ENCODE measurements at places on chromosomes 3 and 15.

DNA sequence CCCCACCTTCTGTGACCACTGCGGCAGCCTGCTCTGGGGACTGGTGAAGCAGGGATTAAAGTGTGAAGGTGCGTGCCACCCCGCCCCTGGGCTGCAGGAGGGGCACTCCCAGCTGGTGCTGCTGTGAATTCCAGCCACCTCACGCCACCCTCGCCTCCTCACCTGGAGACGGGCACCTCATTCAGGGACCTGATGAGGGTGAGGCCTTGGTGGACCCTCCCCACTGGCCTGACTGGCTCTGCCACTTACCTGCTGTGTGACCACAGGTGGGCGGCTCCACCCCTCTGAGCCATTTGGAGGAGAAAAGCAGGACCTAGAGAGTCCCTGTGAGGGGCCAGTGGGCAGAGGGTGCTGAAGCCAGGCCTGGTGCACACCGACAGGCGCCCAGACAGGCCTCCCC is 22.5 kb downstream of the PRKCD start:
- H3K27ac ChIP-seq = no peak overlapping the region
- DNase-seq = no peak
- no peaks in the 10 kb centered on the region for H3K27me3 ChIP-seq
- H3K36me3 ChIP-seq = peaks cover 6% of the 10 kb centered on the region
- H3K4me1 ChIP-seq = no peaks in the 10 kb centered on the region
- no peak overlapping the region for H3K4me3 ChIP-seq

DNA sequence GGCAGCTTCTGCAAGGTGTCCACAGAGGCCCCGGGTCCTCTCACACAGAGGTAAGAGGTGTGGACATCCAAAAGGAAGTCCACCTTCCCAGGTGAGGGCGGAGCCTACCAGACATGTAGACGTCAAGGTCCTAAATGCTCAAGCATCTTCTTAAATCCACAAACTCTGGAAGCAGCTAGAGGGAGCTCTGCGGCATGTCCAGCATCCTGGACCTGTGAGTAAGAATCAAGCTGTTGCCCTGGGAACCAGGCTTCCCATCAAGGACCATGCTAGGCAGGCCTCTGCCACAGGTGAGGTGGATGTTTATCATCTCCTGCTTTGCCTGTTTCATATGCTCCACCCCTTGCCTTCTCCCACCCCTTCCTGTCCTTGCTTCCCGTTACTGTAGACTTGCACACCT is 368.2 kb downstream of the GABRG3 start:
- H3K4me1 ChIP-seq = peaks cover 12% of the 10 kb centered on the region
- H3K27ac ChIP-seq = no peak overlapping the region
- no peak for DNase-seq
- no peaks in the 10 kb centered on the region for H3K36me3 ChIP-seq
- H3K4me3 ChIP-seq = no peak overlapping the region
- H3K27me3 ChIP-seq = peaks cover 2% of the 10 kb centered on the region

GRCh38 chr3:8851703-8852102 is 82.3 kb upstream of the OXTR start:
- H3K4me1 ChIP-seq = no peaks in the 10 kb centered on the region
- H3K36me3 ChIP-seq = no peaks in the 10 kb centered on the region

- H3K27me3 ChIP-seq = peaks cover 2% of the 10 kb centered on the region
- DNase-seq = no peak
- no peak overlapping the region for H3K27ac ChIP-seq
Measured at GRCh38 chr3:123749711-123750110, 134.4 kb downstream of the MYLK start.

DNA sequence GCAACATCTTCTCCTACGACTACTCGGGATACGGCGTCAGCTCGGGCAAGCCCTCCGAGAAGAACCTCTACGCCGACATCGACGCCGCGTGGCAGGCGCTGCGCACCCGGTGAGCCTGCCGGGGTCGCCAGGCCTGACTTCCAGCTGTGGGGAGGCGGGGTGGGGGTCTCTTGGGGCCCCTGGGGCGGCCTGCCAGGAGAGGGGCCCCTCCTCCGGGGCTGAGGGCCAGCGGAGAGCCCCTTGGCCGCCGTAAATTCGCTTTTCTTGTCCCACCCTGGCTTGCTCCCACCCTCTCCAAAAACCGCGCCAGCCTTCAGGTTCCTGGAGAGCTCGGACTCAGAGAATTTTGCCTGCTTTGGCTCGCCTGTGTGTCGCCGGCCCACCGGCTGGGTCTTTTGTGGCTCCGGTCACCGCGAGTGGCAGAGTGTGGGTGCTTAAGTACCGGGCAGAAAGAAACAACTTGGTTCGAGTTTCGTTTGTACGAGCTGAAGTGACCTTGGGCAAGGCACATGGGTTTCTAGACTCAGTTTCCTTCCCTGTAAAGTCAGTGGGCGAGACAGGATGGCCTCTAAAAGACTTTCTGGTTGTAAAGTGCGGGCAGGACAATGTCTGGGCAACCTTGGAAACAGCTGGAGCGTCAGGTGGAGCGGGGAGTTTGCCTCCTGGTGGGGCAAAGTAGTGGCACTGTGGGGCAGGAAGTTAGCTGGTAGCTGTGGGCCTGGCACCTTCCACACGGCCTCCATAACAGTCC is 976 bp downstream of the ABHD17C start:
- H3K27me3 ChIP-seq = peaks cover 12% of the 10 kb centered on the region
- H3K4me1 ChIP-seq = peaks cover 8% of the 10 kb centered on the region
- DNase-seq = no peak
- peak overlapping the region; percentile 62 for H3K27ac ChIP-seq
- no peaks in the 10 kb centered on the region for H3K36me3 ChIP-seq
- peak overlapping the region; percentile 94 for H3K4me3 ChIP-seq

- no peak overlapping the region for H3K4me3 ChIP-seq
- DNase-seq = no peak
- H3K4me1 ChIP-seq = no peaks in the 10 kb centered on the region
- H3K27ac ChIP-seq = no peak overlapping the region
- H3K36me3 ChIP-seq = no peaks in the 10 kb centered on the region
- no peaks in the 10 kb centered on the region for H3K27me3 ChIP-seq
Measured at GRCh38 chr3:114624047-114624445, 330.2 kb downstream of the TIGIT start.

- DNase-seq = no peak
- H3K4me3 ChIP-seq = no peak overlapping the region
- no peaks in the 10 kb centered on the region for H3K36me3 ChIP-seq
- H3K27ac ChIP-seq = no peak overlapping the region
- H3K27me3 ChIP-seq = no peaks in the 10 kb centered on the region
Measured at GRCh38 chr3:18670759-18671158, 245.6 kb upstream of the SATB1 start.

GRCh38 chr3:13075318-13075717 is 2.1 kb upstream of the IQSEC1 start:
- H3K36me3 ChIP-seq = no peaks in the 10 kb centered on the region
- H3K27me3 ChIP-seq = peaks cover 30% of the 10 kb centered on the region
- no peak for DNase-seq

- H3K4me1 ChIP-seq = peaks cover 25% of the 10 kb centered on the region
- no peaks in the 10 kb centered on the region for H3K36me3 ChIP-seq
- peak; percentile 62 for DNase-seq
- H3K27me3 ChIP-seq = peaks cover 21% of the 10 kb centered on the region
- peak overlapping the region; percentile 98 for H3K4me3 ChIP-seq
- H3K27ac ChIP-seq = peak overlapping the region; percentile 99
Measured at GRCh38 chr15:47184908-47185801, 532.1 kb upstream of the SEMA6D start.

- H3K36me3 ChIP-seq = no peaks in the 10 kb centered on the region
- H3K27ac ChIP-seq = no peak overlapping the region
- peaks cover 2% of the 10 kb centered on the region for H3K27me3 ChIP-seq
Measured at GRCh38 chr15:85019815-85020590, 38.3 kb downstream of the PDE8A start.

- no peak overlapping the region for H3K4me3 ChIP-seq
- no peaks in the 10 kb centered on the region for H3K27me3 ChIP-seq
- no peaks in the 10 kb centered on the region for H3K36me3 ChIP-seq
- peak; percentile 37 for DNase-seq
Measured at GRCh38 chr3:96863129-96863740, 48.8 kb downstream of the EPHA6 start.

DNA sequence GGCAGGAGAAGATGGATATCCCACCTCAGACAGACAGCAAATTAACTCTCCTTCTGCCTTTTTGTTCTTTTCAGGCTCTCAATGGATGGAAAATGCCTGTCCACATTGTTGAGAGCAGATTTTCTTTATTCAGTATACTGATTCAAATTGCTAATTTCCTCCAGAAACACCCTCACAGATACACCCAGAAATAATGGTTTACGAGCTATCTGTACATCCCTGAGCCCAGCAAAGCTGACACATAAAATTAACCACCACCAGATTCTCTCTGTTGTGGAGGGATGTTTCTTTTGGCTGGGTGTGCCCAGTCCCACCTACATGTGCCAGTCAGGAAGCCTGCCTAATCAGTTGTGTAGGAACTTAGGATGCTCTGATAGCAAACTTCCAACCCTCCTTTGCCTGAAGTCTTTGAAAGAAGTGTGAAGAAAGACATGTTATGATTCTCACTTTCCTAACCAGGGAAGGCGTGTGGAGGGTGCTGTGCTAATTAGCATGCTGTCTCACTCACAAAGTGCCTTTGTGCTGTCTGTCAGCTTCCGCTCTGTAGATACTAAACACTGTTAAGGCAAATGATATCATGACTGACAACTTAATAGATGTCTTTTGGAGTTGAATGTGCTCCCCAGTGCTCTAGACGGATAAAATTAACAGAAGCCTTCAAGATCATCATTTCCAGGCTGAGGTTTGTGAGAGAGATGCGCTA is 208.5 kb downstream of the CLSTN2 start:
- H3K36me3 ChIP-seq = no peaks in the 10 kb centered on the region
- no peak overlapping the region for H3K27ac ChIP-seq
- H3K4me3 ChIP-seq = no peak overlapping the region
- H3K27me3 ChIP-seq = peaks cover 2% of the 10 kb centered on the region

GRCh38 chr3:179309225-179310078 is 13.4 kb upstream of the ZNF639 start:
- no peak overlapping the region for H3K27ac ChIP-seq
- no peaks in the 10 kb centered on the region for H3K4me1 ChIP-seq
- H3K36me3 ChIP-seq = no peaks in the 10 kb centered on the region

DNA sequence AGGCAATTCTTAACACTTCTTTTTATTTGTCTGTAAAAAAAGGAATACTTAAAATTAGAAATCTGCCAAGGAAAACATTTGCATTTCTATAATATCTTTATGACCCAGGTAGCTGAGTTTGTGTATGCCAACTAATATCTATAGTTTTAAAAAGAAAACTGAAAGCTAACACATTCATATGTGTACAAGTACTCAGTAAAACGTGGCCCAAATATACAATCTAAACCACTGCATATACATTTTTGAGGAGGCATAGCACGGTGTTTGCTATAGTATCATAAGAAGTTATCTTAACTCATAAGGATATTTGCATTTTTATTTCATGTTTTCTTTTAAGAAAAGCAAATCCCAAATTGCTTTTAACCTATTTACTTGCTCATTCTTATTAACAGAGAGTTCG is 172.7 kb downstream of the ZBTB20 start:
- no peak overlapping the region for H3K27ac ChIP-seq
- no peak overlapping the region for H3K4me3 ChIP-seq
- no peaks in the 10 kb centered on the region for H3K36me3 ChIP-seq
- no peaks in the 10 kb centered on the region for H3K27me3 ChIP-seq

GRCh38 chr3:3074551-3075257 is 35.5 kb downstream of the IL5RA start:
- no peaks in the 10 kb centered on the region for H3K36me3 ChIP-seq
- H3K27me3 ChIP-seq = no peaks in the 10 kb centered on the region
- H3K27ac ChIP-seq = no peak overlapping the region
- DNase-seq = no peak

- H3K4me3 ChIP-seq = no peak overlapping the region
- H3K4me1 ChIP-seq = peaks cover 15% of the 10 kb centered on the region
- no peak for DNase-seq
Measured at GRCh38 chr3:50130436-50130835, 24.7 kb upstream of the SEMA3F start.

GRCh38 chr3:6644070-6644929 is 216.6 kb upstream of the GRM7 start:
- no peaks in the 10 kb centered on the region for H3K4me1 ChIP-seq
- no peaks in the 10 kb centered on the region for H3K36me3 ChIP-seq
- no peak overlapping the region for H3K27ac ChIP-seq
- H3K27me3 ChIP-seq = no peaks in the 10 kb centered on the region
- no peak overlapping the region for H3K4me3 ChIP-seq
